ENCODE measurements at places on chromosomes 11 and 22.

DNA sequence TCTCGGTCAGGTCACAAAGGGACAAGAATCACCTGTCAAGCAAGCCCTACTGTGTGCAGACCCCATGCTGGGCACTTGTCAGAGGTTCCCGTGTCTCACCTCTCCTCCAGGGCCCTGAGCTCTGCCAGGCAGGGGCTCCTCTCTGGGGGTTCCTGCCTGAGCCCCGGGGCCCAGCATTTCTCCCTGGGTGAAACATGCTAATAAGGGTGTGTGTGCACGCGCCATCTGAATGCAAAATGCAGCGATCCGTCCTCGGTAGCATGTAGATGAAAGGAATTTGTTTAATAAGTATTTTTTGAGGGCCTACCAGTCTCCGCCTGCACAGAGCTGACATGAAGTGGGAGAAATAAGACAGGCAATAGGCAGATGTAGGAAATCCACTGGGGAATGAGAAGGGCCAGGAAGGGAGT lies 5.8 kb downstream of the ELFN2 start:
- DNase-seq, result no peak

DNA sequence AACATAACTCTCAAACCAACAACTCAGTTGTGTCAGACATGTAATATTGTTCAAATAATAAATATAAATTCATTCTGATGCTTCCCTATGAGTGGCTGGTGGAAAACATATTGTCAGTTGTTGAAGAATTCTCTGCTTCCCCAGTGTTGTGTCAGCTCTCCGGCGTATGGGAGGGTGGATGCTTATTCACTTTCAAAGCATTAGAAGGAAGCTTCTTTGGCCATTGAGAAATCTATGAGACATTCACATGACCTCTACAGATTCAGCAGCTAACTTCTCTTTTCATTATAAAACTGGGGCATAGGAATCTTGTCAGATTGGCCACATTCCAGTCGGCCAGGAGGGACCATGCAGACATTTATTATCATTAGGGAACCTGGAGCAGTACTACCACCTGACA lies 2.9 kb downstream of the OR51V1 start:
- no peak for DNase-seq

DNA sequence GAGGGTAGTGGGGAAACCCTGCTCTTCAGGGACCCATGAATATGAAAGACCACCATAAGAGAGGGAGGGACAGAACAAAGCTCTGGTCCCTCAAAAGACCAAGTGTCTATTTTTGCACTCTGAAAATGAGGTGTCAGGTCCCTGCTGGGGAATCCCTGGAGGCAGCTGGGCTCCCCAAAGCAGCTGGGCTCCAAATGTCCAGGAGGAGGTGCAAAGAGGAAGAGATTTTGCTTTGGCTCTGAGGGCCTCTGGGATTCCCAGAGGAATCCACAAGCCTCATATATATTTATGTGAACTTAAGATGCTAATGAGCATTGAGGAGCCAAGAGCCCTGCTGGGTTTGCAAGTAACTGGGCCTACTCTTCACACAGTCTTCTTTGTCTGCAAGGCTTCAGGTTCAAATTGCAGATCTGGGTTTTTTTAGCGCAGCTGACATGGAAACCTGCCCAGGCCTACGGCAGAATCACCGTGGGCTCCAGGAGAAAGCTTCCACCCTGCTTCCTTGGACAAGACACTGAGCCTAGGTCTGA lies 26.0 kb downstream of the CLMP start:
- DNase-seq, result no peak

DNA sequence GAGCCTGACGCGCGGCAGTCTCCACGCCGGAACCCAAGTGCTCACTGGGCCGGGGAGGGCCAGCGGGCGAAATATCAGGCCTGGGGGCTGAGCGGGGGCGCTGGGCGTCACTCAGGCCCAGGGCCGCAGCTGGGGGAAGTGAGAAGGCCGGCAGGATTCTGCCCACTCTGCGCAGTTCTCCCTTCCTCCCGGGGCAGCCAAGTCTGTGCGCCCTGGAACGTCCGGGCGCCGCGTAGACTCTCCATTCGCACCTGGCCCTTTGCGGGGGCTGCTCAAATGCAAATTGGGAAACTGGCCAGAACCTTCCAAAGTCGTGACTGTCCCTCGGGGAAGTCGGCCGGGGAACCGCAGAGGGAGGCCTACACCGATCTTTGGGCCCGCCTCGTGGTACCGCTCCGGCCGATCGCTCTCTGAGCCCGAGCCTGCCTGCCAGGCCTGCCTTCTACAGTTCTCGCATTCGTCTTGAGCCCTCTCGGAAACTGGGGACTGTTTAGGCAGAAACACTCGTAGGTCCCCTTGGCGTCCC lies 2.2 kb upstream of the SLC6A5 start:
- DNase-seq, result no peak

GRCh38 chr11:2539371-2540222 lies 94.8 kb downstream of the KCNQ1 start:
- no peak for DNase-seq

DNA sequence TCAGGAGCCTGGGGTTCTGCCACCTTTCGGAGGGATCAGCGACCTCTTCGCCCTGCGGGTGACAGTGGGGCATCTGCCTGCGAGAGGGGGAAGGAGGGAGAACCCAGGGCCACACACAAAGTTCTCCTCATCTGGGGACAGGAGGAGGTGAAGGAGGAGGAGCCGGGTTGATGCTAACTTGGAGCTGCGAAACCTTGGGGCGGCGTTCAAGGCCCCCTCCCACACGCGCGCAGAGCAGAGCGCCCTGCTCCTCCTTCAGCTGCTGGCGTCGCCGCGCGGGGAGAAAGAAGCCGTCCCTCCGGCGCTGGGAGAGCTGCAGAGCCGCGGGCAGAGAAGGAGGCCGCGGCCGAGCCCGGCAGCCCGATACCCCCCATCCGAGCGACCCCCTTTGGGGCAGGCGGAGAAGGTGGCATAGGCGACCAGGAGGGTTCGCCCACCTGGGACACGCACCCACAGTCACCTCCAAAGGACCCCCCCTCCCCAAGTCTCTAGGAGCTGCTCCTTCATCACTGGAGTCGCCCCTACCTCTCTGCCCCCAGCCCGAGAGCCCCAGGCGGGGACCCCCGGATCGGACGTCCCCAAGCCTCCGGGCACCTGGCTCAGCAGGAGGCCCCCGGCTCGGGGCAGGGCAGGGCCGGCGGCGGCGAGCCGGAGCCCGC lies at the start of gene RASD2:
RASD2 (plus strand) TSS at position 237 of the 659 bp plus-strand sequence. CDS start 5,979 bp downstream, outside the sequence.
- DNase-seq, result no peak

DNA sequence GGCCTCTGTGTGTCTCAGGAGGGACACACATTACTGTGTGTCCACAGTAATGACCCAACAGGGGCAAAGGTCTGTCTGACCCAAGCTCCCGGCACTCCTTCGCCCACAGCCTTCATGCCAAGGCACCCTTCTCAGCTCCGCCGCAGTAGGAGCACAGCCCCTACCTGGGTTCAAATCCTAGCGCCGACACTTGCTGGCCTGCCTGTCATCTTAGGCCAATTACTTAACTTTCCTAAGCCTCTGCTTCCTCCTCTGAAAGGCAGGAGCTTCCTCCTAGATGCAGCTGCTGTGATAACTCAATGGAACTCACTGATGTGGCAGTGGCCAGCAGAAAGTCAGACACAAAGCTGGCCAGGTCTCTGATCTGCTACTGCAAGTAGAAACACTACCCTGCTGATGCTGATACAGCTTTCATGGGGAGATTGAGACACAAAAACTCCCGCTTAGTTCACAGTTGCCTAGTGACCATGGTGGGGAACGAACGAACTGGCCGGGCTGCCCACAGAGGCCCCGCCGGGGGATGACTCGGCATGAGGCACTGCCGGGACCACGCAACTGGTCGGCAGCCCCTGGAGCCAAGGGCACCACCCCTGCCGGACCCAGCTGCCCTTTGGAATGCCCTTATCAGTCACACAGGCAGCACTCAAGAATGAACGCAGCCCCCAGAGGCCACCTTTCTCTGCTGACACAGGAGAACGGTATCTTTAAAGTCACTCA lies 8.1 kb downstream of the EHD1 start:
- DNase-seq, result no peak

GRCh38 chr22:23775779-23776375 lies 3.2 kb downstream of the MMP11 start:
- no peak for DNase-seq

Measured in stimulated activated CD4-positive, alpha-beta T cell treated with anti-CD3 and anti-CD28 coated beads, TNF-alpha, amount 100 ng/mL, for 48 hours (primary cell).